ENCODE measurements at places on chromosomes 1 and 21.

DNA sequence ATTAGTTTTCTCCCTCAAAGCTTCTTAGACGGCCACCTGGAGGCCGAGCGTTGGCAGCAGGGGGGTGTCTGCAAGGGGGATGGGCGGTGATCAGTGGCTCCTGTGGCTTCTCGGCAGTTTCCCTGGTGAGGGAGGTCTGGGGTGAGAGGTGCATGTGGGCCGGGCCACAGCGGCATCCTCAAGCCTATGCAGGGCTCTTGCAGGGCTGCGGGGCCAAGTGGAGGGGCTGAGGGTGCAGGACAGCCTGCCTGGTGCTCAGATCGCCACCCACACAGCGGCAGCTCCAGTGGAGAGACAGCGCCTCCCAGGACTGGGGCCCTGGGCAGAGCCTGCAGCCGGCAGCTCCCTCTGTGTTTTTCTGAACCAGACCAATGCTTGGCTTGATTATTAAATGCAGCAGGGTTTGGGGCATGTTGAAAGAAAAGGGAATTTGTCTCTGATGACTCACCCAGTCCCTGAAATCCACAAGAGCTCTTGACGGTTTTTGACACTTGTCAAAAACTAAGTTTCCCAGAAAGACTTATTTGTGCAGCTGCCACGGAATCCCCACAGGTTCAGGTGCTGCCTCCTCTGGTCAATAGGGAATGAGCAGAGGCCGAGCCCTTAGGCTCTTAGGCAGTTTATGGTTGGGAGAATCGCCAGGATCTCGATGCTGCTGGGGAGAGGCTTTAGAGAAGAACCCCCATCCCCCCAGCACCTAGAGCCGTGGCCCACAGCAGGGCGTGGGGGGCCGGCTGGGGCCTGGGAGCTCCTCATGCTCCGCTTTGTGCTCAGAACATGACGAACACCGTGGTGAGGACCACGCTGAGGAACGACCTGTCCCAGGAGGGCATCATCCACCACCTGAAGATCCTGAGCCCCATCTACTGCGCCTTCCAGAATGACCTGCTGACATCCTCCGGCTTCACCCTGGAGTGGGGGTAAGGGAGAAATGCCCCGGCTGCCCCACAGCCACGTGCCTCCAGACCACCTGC lies 54.7 kb downstream of the UMODL1 start:
- no peak for DNase-seq

DNA sequence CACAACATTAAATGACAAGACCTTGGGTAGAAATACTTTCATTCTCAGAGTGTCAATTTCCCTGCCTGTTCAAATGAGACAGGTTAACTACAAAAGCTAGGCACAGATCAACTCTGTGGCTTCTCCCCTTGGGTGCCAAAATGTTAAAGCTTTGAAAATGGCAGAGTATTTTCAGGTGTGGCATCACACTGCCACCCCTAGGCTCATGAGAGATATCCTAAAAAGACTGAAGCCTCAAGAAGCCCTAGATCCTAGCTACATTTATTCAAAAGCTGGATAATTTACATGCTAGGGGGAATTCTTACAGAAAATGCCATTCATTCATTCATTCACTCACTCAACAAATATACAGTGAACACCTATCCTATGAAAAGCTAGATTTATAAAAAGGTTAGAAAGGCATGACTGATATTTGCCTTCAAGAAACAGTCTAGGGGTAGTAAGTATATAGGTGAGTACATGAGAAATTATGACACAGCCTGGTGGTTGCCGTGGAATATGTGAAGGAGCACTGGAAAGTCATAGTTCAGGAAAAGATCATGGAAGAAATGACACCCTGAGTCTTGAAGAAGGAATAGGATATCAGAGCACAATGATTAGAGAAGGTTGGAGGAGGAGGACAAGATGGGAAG lies 15.9 kb upstream of the RAB4A start:
- DNase-seq: no peak

DNA sequence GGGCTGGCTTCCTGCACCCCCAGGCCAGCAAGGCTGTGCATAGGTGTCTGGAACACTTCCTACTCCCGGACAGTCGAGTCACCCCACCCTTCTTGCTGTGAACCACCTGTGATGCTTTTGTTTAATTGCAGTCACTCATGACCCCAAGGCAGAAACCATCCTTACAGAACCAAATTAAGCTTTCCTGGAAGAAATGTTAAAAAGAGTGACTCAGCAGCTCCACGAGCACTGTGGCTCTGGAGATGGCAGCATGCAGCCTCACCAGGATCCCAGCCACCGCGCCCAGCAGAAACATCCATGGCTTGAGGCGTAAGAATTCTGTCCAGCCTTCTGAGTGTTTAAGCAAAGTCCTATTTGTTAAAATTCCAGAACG lies 28.8 kb downstream of the SNAP47 start:
- DNase-seq: no peak

- DNase-seq: no peak
Measured at GRCh38 chr21:33377221-33377920, 25.8 kb upstream of the IFNGR2 start.

- DNase-seq: no peak
Measured at GRCh38 chr1:214233856-214234634, 46.9 kb upstream of the SMYD2 start.

DNA sequence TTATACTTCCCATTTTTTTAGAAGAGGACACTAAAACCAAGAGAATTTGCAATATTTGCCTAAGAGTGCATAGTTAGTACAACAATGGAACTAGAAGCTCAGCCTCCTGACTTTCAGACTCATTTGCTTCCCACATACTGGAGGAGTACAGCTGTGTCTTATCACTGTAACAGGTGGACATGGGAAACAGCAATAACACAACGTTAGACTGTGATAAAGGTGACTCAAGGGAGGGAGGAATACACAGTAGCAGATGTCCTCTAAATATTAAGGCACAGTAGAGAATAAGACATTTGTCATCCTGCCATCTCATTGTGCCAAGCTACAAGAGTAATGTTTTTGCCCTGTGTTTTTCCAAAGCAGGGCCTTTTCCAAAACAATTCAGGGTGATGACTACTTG lies 55.4 kb upstream of the JAK1 start:
- no peak for DNase-seq

DNA sequence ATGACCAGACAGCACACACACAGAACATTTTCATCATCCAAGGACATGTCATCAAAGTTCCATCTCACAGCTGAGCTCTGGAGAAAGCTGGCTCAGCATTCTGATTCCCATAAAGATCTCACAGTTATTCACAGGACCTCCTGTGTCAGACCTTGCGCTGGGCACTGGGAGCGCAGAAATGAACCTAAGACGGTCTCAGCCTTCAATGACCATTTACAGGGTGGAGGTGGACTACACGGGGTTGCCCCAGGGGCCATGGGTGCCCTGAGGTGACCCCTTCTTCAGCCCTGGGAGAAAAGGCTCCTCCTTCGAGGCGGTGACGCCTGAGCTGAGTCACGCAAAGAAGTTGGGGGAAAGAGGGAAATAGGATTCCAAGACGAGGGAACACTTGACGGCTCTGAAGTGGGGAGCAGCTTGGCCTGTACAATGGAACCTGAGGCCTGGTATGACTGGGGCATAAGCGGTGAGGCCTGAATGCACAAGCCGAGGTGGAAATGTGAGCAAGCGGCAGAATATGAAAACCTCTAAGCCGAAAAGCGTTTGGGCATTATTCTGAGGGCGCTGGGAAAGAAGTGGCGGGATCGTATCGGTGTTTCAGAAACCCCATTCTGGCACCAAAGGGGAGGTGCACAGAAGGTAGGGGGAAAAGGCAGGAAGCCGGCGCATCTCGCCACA lies 797 bp downstream of the CC2D1B start:
- no peak for DNase-seq

- DNase-seq: no peak
Measured at GRCh38 chr1:207998691-207999090, 87.8 kb upstream of the CD34 start.

GRCh38 chr21:39579734-39580332 lies 32.9 kb upstream of the B3GALT5 start:
- DNase-seq: no peak

DNA sequence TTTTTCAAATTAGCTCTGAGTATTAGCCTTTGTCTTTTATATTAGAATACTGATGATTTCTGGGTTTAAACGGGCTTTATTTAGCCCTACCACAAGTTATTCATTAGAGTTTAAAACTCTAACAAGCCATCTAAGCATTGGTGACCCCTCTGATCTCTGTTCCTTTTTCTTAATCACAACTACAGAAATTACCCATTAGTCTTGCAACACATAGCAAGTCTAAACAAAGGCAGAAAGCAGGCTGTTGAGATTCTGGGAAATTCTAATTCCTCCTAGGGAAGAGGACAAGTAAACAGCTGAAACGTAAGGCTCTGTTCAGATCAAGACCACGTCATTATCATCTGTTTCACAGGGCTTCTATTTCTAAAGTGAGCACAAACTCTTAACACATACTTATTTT lies 491.2 kb upstream of the ZRANB2 start:
- DNase-seq: no peak

- DNase-seq: no peak
Measured at GRCh38 chr1:205064301-205064700, 20.0 kb downstream of the TMEM81 start.

GRCh38 chr21:15729346-15729673 lies 472 bp upstream of the USP25 start:
- DNase-seq: no peak

DNA sequence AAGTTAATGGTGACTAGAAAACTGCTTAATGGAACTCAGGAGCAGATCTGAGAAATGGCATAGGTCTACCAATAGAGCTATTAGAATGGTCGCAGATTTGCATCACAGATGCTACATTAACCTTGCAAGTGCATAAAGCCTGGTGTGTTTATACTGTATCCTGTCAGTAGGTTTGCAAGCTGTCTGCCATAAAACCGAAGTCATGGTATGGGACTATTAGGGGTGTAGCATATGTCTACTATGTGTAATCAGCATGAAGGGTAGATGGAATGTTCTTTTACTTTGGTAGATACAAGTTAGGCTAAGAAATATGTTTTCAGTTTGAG lies 574.2 kb upstream of the ADGRL2 start:
- no peak for DNase-seq

GRCh38 chr1:116231752-116232151 lies 120.6 kb downstream of the MAB21L3 start:
- no peak for DNase-seq

DNA sequence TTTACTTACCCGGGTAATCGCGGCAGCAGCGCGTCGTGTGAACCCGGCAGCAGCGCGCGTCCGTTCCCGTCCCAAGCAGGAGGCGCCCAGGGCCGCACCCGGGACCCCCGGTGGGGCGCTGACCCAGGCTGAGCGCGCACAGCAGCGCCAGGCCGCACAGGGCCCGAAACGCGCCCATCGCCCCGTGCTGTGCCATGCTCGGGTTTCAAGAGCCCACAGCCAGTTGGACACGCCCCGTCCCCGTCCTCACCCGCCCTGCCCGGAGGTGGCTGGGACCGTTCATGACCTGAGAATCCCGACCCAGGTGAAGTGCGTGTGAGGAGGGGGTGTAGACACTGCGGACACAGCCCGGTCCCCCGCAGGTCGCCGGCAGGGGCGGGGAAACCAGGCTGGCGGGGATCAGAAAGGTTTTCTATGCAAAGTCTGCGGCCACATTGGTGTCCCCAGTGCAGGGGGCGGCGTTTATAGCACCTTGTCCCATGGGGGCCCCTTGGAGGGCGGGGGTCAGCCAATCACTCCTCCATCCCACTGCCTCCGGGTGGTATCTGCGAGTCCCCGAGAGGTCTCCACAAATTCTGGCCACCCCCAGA lies at the start of gene TNFRSF18:
TNFRSF18 (minus strand) TSS at position 217 of the 590 bp plus-strand sequence; CDS start at position 196, 21 bp downstream.
- DNase-seq: no peak

- DNase-seq: no peak
Measured at GRCh38 chr1:65063025-65063424, 85.0 kb upstream of the AK4 start.

- no peak for DNase-seq
Measured at GRCh38 chr1:203244776-203245175, 15.3 kb upstream of the CHIT1 start.

DNA sequence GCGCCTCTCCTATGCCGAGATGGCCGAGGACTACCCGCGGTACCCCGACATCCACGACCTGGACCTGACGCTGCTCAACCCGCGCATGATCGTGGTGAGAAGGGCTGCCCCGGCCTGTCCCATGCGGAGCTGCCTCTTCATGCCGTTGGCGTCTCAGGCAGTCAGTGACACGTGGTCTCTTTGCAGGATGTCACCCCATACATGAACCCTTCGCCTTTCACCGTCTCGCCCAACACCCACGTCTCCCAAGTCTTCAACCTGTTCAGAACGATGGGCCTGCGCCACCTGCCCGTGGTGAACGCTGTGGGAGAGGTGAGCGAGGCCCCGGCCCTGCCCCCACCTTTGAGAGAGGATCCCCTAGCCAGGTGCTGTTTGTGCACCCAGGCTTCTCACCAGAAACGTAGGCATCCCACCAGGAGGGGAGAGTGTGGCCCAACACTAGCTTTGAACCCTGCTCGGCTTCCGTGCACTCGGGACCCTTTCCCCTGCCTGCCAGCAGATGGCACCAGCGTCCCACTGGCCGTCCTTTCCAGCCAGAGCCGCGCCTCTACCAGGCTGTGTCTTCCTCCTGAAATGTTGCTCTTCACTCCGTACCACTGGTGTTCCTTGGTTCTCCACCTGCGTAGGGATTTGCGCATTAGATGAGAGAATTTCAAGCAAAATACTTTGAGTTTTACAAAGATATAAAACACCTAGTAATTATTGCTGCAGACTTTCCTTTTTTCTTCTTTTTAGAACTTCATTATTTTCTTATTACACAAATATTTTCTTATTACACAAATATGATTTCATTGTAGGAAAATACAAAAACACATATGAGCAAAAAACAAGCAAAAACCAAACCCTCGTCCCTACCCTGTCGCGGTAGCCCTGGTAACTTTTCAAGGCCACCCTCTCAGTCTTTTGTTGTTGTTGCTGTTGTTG lies 9.0 kb downstream of the NPPA start:
- peak; percentile 71 for DNase-seq

GRCh38 chr1:12617511-12617900 lies 504 bp downstream of the DHRS3 start:
- DNase-seq: no peak
